Putamen (tissue), 1 donor: ENCODE measurements at places on chromosomes 11 and 22.
A peak's percentile ranks its signal among the peaks of the same experiment; 100 is the strongest.

- DNase-seq: no peak
Measured at GRCh38 chr11:47104261-47104950, 72.3 kb downstream of the ARFGAP2 start.

GRCh38 chr22:32728291-32728690 is 73.2 kb upstream of the TIMP3 start:
- DNase-seq: no peak

GRCh38 chr11:128796270-128796669 is 70.8 kb downstream of the KCNJ1 start:
- DNase-seq: no peak

- DNase-seq: no peak
Measured at GRCh38 chr22:29814003-29814402, 24.1 kb downstream of the ASCC2 start.

DNA sequence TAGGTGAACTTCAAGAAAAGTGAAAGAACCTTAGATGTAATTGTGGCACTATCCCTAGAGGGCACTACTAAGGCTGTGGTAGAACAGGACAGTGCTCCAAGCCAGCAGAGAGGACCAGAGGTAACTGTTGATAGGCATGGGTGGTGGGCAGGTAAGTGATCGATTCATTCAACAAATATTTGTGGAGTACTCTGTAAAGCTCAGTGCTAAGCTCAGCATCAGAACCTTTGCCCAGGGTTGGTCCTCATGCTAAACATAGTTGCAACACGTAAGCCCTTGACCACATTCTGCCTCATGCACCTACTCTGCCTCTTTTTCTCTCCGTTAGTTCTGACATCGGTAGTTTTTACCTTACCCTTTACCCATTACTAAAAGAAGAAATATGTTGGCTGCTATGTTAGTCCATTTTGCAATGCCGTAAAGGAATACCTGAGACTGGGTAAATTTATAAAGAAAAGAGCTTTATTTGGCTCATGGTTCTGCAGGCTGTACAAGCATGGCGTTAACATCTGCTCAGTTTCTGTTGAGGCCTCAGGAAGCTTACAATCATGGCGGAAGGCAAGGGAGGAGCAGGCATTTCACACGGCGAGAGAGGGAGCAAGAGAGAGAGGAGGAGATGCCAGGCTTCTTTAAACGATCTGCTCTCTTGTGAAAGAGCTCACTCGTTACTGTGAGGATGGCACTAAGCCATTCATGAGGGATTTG is 18.4 kb upstream of the NNMT start:
- DNase-seq: no peak

DNA sequence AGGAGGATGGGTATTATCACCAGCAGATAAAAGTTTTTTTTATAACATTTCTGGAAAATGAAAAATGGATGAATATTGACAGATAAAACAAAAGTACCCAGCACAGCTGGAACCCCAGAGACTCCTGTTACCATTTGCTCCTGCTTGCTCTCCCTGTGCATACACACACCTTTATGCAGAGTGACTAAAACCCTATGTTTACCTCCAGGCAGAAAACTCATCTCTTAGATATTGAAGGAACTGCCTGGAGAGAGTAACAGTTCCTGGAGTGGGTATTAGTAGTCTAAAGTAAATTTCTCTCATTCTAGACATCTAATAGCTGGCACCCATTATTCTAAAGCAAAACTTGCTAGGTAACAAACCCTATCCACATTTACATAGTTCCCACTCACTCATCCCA is 38.0 kb downstream of the CYP2R1 start:
- no peak for DNase-seq

GRCh38 chr11:20274031-20274430 is 89.5 kb upstream of the HTATIP2 start:
- no peak for DNase-seq

GRCh38 chr11:57399972-57400578 is 9.6 kb upstream of the PRG2 start:
- no peak for DNase-seq

GRCh38 chr11:12019337-12019736 is 10.9 kb upstream of the DKK3 start:
- peak; percentile 67 for DNase-seq

DNA sequence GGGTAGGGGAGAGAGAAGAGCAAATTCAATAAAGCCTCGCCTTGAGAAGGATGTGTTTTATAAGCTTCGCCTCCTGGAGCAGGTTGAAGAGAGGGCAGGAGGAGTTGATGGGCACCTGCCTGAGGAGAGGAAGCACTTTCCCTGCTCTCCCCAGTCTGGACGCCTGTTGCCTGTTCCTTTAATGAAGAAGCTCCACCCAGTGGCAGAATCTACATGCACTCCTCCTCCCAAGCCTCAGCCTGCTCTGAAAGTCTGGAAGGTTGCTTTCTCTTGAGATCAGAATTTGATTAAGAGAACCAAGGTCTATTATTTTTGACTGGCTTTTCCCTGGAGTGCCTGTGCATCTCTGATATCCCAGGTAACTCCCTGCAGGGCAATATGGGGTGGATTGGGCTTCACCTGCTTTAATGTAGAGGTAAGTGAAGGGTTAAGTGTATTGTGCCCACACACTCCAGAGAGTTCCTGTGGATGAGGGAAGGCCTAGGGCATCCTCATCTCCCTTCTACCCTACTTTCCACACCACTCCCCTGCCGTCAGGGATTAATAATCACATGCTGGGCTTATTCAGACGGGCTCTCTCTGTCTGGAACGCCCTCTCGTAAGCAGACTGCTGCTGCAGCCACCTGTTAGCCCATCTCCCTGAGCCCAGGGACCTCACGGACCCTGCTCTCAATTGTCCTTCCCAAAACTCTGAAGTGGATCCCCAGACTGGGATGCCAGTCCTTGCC is 22.3 kb downstream of the NTM start:
- peak; percentile 62 for DNase-seq

GRCh38 chr11:83033972-83034672 is 37.6 kb downstream of the RAB30 start:
- peak; percentile 58 for DNase-seq

GRCh38 chr11:69941546-69942332 is 122.5 kb upstream of the FGF3 start:
- no peak for DNase-seq

GRCh38 chr22:44839061-44839460 is 86.7 kb downstream of the ARHGAP8 start:
- DNase-seq: no peak

DNA sequence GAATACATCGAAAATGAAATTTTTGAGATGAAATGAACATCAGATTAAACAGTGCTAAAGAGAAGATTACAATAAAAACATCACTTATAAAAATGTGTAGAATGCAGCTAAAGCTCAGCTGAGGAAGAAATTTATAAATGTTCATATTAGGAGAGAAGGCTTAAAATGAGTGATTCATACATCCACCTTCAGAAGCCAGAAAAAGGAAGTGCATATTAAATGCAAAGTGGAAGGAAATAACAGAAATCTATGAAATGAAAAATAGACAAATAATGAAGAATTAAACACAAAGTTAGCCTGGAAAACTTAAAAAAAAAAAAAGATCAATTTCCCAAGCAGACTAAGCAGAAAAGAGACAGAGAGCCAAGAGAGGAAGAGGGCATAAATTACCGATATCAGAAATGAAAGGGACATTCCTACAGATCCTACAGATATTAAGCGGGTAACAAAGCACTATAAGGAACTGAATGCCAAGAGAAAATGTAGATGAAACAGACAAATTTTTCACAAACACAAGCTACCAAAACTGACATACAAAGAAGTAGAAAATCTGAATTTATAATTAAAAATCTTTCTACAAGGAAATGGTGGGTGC is 7.2 kb upstream of the MOB2 start:
- DNase-seq: no peak

DNA sequence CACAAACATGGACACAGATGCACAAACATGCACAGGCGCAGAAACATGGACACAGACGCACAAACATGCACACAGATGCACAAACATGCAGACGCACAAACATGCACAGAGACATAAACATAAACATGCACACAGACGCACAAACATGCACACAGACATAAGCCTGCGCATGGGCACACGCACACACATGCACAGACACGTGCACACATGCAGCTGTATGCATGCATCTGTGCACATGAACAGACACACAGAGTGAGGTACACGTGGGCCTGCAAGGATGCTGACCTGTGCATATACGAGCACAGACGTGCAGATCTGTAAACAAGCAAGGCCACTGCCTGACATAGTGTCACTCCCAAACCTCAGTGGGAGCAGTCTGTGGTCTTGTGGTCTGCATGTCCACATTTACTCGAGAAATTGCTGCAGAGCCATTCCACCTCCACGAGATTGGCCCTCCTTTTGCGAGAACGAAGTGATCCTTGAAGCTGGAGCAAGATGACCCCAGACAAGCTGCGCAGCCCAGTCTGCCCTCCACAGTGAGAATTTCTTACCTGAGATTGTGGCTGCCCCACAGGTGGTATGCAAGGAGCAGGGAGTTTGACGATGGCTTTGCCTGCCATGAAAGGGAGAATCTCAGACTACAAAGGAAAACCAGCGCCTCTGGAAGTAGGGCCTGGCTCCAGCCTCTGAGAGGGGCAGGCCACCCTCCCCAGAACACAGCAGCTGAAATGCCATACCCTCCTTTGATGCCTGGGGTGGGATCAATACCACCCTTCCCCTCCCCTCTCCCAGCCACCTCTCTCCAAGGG is 299.9 kb downstream of the BRD1 start:
- no peak for DNase-seq

DNA sequence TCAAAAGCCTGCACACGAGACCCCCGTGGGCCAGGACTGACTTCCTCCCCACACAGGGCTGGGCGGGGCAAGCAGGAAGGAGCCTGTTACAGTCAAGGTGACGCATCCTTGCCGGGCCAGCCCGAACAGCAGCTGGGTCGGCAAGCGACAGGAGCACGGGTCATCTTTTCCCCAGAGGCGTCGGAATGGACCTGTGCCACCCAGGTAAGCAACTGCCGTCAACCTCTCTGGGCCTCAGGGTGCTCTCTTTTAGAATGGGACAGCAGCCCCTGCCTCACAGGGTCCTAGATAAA is at the start of gene CYTH4:
Gene CYTH4 (plus strand): TSS at position 124 of the 293 bp plus-strand sequence. CDS start 62 bp downstream, at position 186.
- DNase-seq: no peak

- DNase-seq: no peak
Measured at GRCh38 chr22:46946383-46946962, 184.0 kb downstream of the TBC1D22A start.

DNA sequence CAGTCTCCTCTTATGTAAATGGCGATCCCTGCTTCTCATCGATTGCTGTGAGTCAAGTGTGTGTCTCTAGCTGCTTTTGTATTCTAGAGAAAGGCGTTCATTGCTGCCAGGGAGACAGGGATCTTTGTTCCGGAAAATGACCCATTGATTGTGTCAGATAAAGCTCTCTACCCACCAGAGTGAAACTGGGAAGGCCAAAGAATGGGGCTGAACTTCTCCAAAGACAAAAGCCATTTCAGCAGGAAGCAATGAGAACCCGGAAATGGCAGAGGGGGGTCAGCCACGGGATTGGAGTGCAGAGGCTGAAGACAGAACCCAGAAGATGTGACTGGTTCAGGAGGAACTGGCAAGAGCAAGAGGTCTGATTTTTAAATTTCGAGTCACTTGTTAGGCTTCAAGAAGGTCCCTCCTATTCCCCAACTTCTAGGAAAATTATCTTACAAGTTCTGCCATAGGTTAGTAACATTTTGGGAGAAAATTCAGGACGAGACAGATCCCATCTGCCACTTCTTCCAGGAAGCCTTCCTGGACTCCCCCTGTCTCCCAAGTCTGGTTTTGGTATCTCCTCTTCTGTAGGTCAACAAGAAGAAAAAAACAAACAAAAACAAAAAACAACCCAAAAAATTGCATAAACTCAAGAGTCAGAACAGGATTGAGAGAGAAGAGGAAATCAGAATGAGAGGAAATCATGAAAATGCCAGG is 110.6 kb downstream of the NECTIN1 start:
- peak; percentile 96 for DNase-seq

- DNase-seq: no peak
Measured at GRCh38 chr11:127925475-127925874, 661.9 kb downstream of the ETS1 start.

- DNase-seq: no peak
Measured at GRCh38 chr11:79807506-79807905, 366.7 kb upstream of the TENM4 start.

DNA sequence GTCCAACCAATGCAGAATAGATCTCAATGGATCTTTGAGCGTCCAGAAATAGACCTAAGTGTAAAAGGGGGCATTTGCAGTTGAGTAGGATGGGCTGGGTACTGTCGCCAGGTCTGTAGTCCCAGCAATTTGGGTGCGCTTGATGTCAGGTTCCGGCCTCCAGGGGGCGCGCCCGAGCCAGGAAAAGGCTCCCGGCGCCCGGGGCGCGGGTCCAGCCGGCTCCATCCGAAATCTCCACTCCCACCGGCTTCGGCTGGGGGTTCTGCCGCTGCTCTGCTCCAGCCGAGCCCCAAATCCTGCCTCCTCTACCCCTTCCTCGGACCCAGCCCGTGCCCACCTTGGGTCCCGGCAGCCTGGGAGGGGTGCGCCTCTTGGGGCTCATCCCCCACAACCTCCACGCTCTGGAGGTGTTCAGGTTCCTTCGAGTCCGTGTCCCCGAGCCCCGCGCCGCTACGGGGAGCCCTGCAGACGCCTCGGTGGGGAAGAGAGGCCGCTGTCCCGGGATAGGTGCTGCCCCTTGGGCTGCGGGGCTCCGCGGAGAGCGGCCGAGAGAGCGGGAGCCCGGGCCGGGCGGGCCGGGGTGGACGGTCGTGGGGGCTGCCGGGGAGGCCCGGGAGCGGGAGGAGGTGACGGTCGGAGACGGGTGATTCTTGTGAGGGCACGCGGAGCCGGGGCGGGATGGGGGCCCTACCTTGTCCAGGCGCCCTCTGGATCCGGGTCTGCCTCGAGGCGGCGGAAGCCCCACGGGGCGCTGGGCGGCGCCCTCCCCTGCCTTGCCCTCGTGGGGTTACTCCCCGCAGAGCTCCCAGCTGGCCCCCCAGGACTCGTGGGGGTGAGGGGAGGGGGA is 13.0 kb upstream of the CYB5R3 start:
- peak; percentile 33 for DNase-seq
